ENCODE measurements at places on chromosomes 1 and 21.

GRCh38 chr1:105416261-105416660 lies 1640.2 kb upstream of the PRMT6 start:
- DNase-seq: no peak

GRCh38 chr1:226902601-226903000 lies 32.2 kb downstream of the PSEN2 start:
- DNase-seq: no peak

DNA sequence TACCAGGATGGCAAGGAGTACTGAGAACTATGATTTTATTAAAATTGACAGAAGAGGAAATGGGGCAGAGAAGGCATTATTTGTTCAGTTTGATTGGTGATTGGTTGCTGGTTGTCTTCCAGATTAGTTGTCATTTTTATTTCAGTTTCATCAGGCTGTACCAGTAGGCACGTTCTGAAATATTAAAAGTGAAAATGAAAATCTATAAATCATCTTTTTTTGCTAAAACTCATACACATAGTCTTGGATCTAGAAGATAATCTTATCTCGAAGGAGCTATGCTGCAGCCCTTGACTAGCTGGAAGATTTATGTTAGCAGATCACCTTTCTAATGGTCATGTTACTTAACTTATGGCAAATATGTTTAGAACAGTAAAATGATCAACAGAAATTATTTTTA lies 29.0 kb downstream of the NEK7 start:
- DNase-seq: no peak

GRCh38 chr1:171983584-171983983 lies 142.3 kb downstream of the DNM3 start:
- DNase-seq: no peak

DNA sequence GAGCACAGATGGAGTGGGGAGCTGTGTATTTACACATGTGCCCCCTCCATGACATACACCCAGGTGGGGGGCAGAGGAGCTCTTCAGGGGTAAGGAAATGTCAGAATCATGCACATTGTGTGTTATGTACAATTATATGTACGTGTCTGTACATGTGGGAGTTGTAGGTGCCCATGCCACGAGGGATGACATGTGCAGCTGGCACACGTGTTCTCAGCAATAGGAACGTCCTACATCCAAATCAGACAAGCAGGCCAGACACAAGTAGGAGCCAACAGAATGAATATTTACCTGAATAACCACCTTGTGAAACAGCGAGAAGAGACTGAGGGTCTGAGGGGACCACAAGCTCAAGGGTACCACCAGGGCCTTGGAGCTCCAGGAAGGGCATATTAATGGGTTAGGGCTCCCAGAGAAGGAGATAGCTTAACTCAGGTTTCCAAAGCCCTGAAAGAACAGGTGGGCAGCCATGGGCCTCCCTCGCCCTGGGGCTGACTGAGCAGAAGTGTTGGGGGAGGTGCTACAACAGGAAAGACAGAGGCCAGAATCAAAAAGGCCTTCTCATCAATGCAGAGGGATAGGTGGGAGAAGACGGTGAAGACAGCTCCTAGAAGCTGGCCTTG lies 3.2 kb downstream of the COL16A1 start:
- DNase-seq: no peak

GRCh38 chr21:42403611-42404231 lies at the start of gene UBASH3A:
Gene UBASH3A, plus strand, starts transcription at chr21:42403902. Its CDS starts 44 bp downstream, at chr21:42403946.
- DNase-seq: no peak

DNA sequence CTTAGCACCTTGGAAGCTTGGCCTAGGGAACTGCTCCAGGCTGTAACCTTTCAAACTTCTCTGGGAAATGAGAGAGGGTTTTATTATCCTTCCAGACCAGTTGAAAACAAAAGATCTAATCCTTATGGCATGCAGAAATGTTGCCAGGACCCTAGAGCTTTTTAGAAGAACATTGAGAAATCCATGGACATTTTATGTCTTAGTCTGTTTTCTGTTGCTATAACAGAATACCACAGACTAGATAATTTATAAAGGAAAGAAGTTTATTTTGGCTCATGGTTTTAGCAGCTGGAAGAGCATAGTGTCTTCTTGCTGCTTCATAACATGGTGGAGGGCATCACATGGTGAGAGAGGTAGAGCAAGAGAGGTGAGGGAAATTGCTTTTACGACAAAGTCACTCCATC lies 25.8 kb downstream of the OSBPL9 start:
- no peak for DNase-seq

- no peak for DNase-seq
Measured at GRCh38 chr1:150552128-150552910, 3.1 kb downstream of the ADAMTSL4 start.

GRCh38 chr1:96971849-96972602 lies 250.4 kb downstream of the PTBP2 start:
- DNase-seq: no peak

GRCh38 chr1:40985161-40985560 lies 5.7 kb downstream of the CTPS1 start:
- DNase-seq: no peak

DNA sequence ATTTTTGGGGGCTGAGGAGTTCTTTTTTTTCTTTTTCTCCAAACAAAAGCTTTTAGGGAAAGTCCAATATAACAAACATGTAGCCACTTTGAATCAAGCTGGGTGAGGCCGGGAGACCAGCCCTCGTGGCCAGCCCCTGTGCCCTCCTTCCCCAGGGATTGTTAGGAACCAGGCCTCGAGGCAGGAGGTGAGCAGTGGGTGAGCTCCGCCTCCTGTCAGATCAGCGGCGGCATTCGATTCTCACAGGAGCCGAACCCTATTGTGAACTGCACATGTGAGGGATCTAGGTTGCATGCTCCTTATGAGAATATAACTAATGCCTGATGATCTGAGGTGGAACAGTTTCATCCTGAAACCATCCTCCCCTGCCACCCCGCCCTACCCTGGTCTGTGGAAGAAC lies 41.8 kb upstream of the TTC22 start:
- DNase-seq: no peak

DNA sequence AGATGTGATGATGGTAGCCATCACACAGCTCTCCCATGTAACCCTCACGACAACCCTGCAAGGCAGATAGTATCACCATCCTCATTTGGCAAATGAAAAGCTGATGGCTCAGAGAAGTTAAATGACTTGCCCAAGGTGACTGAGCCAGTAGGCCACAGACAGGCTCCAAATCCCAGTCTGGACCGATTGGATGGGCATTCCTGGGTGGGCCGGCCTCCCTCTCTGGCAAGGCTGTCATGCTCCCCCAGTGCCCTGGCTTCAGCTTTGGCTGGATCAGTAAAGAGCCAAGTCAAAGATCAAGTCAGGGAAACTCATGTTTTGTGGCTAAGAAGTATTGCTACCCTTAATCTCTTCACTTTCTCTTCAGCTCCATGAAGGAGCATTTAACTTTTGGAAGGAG lies 41.2 kb downstream of the CDCP2 start:
- no peak for DNase-seq

DNA sequence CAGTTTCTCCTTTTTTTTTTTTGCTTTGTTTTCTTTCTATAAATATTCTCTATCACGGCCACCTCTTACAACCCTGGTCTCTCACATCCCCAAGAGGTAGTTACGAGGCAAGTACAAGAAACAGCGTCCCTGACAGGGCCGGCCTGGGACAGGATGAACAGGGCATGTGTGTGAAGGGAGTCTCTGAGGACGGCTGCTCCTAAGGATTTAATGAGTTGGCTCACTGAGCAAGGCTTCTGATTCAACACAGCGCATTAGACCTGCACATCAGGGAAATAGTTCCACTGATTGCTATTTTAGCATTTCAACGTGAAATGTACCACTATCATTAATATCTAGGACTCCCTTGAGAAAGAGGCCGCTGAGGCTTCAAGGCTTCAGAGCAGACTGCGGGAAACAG lies 54.0 kb downstream of the NTPCR start:
- DNase-seq: no peak

GRCh38 chr1:186775881-186776560 lies 52.7 kb upstream of the PLA2G4A start:
- no peak for DNase-seq

- no peak for DNase-seq
Measured at GRCh38 chr1:178961331-178961730, 64.4 kb upstream of the FAM20B start.

- DNase-seq: no peak
Measured at GRCh38 chr1:30043256-30043655, 680.1 kb downstream of the MATN1 start.

- DNase-seq: no peak
Measured at GRCh38 chr1:168553680-168554553, 10.1 kb upstream of the XCL2 start.

DNA sequence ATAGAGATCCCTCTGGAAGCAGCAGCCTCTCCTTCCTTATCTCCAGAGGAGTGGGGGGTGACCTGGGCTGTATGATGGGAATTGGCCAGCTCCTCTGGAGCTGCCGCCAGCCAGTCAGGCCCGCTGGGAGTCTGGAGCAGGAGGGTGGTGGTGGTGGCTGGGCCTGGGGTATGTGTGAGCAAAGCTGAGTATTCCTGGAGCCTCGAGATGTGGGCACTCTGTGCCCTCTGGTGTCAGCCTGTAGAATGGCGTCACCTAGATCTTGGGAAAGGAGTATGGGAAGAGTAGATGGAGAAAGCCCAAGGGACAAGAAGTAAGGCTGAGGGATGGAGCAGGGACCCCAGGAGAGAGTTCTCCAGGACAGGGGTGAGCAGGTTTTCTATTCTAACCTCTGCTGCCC lies 16.0 kb downstream of the VANGL2 start:
- no peak for DNase-seq

- DNase-seq: no peak
Measured at GRCh38 chr1:23122023-23122748, 46.5 kb downstream of the LUZP1 start.

- DNase-seq: no peak
Measured at GRCh38 chr1:223346311-223346710, 17.7 kb downstream of the SUSD4 start.

GRCh38 chr1:215793180-215793579 lies 226.1 kb downstream of the KCTD3 start:
- DNase-seq: no peak

DNA sequence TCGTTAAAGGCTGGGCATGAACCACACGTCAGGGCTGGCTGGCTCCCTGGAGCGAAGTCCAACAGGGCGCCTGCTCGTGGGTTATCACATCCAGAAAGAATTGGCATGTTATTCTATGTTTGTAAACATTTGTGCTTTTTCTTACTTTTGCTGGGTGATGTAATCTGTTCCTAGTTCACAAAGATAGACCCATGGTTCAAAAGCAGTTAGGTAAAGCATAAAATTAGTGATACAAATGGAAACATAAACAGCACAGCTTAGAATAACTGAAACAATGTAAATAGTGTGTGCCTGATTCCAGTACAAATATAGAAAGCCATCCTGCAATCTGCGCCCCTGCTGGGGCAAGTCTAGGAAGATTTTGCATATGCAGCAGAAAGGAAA lies 184.0 kb upstream of the C1orf174 start:
- DNase-seq: no peak

- DNase-seq: no peak
Measured at GRCh38 chr1:56577406-56578137, 1.8 kb downstream of the PLPP3 start.

- no peak for DNase-seq
Measured at GRCh38 chr1:204150702-204151551, 917 bp downstream of the ETNK2 start.

DNA sequence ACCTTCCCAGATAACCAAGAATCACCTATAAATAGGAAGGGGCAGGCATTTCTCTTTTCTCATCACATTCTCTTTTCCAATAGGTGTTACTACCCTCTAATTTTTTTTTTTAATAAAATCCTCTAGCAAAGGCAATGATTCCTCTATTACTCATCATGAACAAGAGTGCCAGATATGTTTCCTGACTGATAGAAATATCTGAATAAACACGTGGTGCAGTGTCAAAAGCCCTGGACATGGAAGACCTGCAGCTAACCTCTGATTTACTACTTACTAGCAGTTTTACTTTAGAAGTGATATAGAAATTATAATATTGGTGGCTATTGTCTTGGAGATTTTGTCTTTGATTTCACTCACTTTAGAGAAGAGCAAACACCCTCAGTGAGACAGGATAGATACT lies 194.6 kb upstream of the SAMSN1 start:
- DNase-seq: no peak

DNA sequence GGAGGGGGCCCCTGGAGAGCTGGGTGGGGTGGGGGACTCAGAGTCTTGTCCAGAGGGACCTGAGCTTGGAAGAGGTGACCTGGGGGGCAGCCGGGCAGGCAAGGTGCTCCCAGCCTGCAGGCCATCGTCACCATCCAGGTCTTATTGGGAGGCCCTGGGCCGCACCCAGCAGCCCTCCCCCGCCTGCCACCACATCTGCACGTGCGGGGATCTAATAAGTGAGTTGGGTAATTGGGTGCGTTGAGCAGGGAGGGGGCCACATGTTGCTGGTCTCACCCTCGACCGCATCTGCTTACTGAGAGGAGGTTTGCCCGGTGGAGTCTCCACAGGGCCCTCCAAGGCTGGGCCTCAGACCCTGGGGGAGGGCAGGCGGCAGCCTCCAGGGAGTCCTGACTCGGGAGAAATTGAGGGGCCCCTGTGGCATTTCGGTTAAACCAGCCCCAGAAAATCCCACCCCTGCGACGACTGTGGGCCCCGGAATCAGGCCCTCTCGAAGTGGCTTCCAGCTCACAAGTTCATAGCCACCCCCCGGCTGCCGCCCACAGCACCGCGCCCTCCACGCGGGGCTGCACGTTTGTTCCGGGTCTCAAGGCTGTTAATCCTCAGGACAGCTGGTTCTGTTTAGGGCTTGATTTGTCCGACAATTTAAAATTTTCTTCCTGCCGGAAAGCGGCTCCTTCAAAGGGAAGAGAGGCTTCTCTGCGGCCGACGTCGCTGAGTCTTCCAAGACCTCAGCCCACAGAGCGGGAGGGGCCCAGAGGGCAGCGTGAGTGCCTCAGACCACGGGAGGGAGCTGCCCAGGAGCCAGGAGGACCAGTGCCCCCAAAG lies 14.7 kb upstream of the COL6A2 start:
- DNase-seq: no peak

DNA sequence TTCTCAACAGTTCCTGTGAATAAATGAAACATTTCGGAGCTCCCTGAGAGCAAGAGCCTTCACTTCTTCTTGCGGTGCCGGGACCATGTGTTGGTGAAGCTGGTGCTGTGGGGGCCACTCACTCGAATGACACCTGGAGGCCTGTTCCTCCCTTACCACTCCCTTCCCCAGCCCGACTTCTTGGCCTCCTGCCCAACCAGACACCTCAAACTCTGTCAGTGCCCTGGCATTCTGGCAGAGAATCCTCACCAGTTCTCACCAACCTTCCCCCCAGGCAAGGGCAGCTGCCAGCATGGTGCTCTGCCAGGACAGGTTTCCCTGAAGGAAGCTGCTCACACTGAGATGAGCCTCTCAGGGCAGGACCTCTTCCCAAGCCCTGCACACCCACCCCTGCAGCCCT lies 68.3 kb downstream of the MPZL1 start:
- DNase-seq: no peak

DNA sequence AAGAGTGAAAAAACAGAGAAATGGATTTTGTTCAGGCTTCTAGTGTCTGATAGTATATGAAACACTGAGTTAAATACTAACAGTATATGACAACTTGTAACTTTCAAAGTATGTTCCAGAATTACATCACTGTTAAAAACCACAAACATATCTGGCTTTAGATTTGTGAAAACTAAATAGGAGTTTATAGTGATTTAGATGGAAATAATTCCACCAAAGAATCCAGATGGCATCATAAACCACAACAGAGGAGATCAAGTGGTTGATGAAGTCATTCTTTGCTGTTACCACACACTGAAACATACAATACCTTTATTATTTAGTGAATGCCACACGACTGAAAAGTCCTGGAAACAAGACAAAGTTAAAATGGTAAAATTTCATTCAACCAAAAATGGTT lies 37.2 kb downstream of the ALG14 start:
- no peak for DNase-seq

- no peak for DNase-seq
Measured at GRCh38 chr1:33256221-33256470, 146 bp upstream of the ZNF362 start.

GRCh38 chr1:52970149-52970548 lies 43.1 kb downstream of the SCP2 start:
- no peak for DNase-seq

Measured in stimulated activated CD4-positive, alpha-beta T cell treated with anti-CD3 and anti-CD28 coated beads, Interleukin-12 subunit alpha, Interleukin-12 subunit beta, amount 100 ng/mL, for 24 hours (primary cell).